ENCODE measurements at places on chromosomes 5 and 9.

DNA sequence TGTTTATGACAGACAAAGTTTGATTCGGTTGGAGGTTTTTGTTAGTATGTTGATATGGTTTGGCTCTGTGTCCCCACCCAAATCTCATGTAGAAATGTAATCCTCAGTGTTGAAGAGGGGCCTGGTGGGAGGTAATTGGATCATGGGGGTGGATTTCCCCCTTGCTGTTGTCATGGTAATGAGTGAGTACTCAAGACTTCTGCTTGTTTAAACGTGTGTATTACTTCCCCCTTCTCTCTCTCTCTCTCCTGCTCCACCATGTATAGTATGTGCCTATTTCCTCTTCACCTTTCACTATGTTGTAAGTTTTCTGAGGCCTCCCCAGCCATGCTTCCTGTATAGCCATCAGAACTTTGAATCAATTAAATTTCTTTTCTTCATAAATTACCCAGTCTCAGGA, 415.1 kb downstream of the HCN1 start:
- DNase-seq, result no peak

DNA sequence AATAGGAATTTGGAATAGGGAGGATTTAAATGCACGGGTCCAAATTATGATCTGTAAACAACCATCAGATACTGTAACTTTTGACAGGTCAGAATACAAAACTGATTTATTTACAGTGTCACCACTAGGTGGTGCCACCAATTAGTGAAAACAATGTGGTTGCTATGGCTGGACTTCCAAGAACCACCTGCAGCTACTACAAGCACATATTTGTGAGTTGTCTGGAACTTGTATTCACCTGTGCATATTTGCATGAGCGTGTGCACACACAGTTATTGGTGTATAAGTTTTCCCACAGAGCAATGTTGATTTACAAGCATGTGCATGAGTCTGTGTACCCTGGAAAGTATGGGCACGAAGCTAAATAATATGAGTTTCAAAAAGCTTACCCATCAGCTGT, 3.0 kb upstream of the HRCT1 start:
- DNase-seq, result no peak

- DNase-seq, result no peak
Measured at GRCh38 chr9:9753266-9753665, 859.5 kb downstream of the PTPRD start.

DNA sequence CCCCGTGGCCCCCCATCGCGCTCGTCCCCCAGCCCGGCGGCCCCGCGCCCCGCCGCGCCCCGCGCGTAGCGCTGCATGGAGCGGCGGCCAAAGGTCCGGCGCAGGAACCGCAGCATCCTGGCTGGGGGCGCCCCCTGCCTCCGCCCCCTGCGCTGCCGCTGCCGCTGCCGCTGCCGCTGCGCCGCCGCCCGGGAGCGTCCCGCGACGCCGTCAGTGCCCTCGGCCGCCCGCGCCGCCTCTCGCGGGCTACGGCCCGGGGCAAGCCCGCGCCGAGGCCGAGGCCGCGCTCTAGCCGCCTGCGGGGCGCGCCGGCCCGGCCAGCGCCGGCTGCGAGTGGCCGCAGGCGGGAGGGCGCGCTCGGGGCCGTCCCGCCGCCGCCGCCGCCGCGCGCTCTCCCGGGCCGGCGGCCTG, 523 bp downstream of the EPB41L4B start:
- DNase-seq, result no peak

- DNase-seq, result no peak
Measured at GRCh38 chr5:14574096-14574495, 7.5 kb upstream of the OTULINL start.

GRCh38 chr9:93020771-93021670, 37.5 kb upstream of the SUSD3 start:
- peak; percentile 51 for DNase-seq

All from T-helper 17 cell (primary cell).